ENCODE measurements at places on chromosomes 2 and 18.

DNA sequence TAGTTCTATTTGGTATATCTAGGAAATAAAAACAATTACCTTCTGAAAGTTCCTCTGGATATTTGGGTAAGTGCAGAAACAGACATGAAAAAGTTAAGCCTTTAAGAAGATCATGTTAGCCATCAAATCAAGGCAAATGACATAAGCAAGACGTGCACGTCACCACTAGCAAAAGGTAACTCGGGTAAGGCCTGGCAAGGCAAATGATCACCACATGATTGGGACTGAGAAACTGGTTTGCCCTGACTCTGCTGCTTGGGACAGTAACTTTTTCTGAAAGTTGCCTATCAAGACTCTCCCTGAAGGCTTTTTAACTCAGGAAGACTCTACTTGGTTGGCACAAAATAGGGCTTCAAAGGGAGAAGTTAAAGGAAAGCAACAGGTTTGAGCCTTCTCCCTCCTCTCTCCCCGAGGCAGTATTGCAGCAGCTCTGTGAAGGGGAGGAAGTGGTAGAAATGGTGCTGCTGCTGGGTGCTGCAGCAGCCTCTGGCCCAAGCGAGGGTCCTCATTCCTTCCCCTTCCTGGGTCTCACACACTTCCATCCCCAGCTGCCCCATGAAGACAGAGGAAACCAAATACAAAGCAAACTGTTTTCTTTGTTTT is 17.1 kb upstream of the TMEM237 start:
- no peak for DNase-seq

DNA sequence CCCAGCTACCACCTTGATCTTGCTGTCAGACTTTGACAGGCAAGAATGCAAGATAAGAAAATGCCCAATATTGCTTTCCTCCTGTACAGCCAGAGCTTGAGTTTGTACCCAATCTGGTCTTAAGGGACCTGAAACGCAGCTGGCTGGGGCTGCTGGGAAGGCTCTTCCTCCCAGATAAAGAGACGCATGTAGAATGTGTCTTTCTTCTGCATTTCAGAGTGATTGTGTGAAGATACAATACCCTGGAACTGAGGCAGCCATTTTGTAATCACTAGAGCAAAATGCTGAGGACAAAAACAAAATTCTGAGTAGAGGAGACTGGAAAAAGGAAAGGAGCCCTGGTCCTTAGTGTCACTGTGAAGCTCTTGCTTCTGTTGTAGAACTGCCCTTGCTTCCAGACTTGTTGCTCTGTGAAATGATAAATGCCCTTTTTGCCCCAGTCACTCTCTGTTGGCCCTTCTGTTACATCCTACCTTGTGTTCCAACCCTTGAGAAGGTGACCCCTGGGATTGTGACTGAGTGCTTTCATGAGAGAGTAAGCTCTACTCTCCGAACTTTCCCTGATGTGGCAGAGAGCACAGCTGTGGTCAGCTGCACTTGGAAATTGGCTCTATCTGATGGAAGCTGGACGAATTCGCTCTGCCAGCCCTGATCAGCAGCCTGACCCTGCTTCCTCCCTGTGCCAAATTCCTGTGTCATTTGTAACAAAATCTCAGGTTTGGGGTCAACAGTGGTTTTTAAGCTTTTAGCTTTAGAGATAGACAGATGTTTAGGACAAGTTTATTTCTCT is 137.4 kb upstream of the RBMS1 start:
- no peak for DNase-seq

DNA sequence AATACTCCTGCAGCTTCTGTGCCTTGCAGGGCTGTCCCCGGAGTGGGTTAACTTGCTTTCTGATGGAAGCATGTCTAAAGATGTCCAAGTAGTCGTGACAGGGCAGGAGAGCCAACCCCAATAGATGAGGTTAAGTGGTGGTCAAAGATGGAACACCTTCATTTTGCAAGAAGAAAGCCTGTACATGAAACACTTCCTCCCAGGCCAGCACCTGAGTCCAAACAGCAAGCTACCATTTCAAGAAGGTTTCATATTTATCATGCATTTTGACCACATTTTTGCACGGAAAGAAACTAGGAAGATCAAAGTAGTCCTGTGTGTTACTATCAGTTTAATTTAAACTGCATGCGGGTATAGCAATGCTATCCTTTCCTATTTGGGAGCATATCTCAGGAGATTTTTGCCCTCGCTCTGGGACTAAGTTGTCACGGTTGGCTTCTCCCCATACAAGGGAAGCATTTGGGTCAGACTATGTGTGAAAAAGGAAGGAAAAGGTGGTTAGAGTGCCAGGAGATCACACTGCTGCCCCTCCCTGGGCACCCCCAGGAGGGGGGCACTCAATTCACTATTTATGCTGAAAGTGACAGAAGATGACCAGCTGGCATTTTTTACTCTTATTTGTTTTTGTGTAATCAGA is 187.6 kb downstream of the ZNF521 start:
- DNase-seq: no peak

GRCh38 chr18:7230626-7231349 is at the start of gene LRRC30:
LRRC30 (plus strand) TSS chr18:7231089; CDS start chr18:7231139, 50 bp downstream.
- DNase-seq: no peak

GRCh38 chr18:61589053-61589723 is 256.0 kb downstream of the CDH20 start:
- DNase-seq: no peak

DNA sequence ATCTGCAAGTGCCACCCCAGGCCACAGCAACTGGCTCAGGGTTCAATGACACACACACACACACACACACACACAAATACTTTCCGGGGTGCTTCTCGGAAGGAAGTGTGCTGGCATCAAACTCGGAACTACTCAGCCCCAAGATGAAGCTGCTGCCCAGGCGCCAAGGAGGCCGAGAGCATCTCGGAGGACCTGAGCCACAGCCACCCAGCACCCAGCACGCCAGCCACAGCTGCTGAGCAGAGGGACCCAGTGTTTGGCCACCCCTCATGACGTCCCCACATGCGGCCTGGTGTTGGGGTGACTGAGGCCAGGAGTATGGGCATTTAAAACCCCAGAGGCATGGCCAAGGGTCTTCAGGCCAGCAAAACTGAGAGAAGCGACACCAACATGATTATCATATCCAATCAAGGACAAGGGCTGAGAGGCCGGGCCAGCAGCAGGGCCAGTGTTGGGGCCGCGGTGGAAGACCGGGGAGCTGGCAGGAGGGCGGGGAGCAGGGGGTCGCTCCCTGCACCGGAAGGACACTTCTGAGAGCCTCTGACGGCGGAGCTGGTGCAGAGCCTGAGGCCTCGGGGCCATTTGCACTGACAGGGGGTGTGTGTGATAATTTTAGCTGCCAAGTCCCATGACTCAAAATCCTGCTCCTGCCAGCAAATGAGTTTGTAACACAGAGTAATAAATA is 61.8 kb downstream of the BIN1 start:
- no peak for DNase-seq

DNA sequence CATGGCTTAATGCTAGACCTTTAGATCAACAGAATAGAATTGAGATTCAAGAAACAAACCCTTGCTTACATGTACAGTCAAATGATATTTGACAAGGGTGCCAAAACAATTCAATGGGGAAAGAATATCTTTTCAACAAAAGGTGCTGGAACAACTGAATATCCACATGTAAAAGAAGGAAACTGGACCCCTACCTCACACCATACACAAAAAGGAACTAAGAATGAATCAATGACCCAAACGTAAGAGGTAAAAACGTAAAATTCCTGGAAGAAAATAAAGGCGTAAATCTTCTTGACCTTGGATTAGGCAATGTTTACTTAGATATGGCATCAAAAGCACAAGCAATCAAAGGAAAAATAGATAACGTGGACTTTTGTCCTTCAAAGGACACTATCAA is 43.1 kb downstream of the BAZ2B start:
- DNase-seq: no peak

DNA sequence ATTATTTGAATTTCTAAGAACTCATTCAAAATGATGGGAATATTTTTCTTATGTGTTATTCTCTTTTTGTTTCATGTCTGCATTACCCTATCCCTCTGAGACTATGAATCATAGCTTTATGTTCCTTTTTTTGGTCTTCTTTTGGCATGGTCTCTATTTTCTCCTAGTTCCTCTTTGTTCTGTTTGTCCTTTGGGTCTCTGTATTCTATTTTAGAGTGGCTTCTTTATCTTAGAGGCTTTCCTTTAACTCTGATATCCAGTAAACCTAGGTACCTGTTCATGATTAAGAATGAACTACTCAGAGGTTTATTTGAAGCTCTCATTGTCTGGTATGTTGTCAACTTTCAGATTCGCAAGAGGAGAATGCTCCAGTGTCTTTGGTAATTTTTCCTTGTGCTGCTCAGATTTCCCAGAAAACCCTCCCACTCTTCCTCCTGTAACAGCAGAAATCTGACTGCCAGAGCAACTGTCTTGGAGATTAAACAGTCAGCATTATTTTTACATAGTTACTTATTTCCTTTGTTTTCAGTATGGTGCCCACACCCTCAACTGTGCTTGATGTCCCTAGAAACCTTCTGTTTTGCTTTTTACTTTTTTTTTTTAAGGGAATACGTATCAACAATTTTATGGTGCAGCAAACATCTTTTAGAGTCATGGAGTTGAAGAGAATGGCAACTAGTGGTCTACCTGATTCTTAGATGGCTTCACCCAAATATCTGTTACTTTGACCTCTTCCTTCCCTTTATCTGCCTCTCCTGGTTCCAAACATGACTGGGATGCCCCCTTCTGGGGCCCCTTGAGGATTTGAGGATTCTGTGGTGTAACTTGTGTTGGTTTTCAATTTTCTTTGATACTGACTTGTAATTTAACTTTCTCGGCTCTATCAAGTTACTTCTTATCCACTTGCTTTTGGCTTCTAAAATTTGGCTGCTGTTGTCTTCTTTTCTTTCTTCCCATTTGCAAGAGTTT is 92.0 kb downstream of the DPP10 start:
- no peak for DNase-seq

GRCh38 chr2:9738062-9738461 is 105.2 kb upstream of the TAF1B start:
- DNase-seq: no peak

- DNase-seq: peak; percentile 24
These were observed 19.6 kb upstream of the SERPINB11 start for GRCh38 chr18:63683152-63683551.

DNA sequence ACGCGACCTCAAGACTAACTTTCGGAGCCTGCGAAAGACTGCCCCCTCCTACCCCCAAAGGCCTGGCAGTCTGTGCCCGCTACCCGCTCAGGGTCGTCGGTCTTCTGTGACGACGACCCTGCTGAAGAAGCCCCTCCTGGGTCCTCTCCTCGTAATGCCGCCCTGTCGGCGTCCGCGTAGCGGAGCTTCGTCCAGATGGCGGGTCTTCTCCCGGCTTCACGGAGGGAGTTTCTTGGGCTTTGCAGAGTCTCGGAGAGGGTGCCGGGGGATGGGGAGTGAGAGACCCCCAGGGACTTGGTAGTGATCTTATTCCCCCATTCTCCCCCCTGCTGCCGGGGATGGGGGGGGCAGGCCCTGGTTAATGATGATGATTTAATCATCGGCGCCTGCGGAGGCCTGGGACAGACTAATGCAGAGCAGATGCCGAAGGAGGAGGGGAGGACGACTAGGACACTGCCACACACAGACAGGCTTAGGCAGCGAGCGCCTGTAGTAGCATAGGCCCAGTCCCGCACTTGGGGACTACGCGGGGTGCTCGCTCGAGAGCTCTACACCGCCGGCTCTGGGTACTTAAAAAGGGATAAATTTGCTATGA is 528 bp upstream of the PCGF1 start:
- DNase-seq: peak; percentile 49

DNA sequence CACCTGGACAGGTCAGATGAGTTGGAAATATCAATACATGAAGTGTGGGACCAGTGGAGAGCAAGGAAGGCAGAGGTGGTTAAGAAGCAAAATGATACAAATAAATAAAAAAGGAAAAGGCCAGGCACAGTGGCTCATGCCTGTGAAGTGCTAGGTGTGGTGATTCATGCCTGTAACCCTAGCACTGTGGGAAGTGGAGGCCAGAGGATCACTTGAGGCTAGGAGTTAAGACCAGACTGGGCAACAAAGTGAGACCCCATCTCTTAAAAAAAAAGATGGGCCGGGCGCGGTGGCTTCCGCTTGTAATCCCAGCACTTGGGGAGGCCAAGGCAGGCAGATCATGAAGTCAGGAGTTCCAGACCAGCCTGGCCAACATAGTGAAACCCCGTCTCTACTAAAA is 2.9 kb downstream of the STON1 start:
- DNase-seq: no peak

DNA sequence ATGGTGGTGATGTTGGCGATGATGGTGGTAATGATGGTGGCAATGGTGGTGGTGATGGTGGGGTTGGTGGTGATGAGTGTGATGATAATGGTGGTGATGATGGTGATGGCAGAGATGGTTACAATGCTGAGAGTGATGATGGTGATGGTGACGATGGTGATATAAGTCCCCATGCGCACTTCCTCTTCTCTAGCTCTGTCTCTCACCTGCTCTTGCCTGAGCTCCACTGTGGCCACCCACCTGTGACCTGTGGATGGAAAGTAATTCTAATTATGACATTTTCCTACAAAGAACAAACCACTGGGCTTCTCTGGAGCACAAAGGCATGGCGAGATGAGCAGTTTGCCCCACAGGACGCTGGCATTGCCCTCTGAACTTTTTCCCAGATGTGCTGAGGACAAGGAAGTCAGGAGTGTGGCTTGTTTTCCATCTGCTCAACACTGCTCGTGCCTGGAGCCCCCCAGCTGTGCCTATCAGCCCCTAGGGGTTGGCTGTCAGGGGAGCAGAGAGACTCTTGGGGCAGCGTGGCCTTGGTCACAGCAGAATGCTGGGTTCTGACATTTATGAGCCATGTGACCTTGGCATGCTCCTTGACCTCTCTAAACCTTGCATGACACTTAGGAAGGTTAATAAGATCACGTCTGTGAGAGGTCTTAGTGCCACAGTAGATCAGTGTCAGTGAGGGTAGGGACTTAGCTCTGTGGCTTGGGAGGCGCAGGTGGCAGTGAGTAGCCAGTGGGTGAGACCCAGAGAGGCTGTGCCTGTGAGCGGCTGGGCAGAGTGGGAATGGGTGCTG is 68.4 kb downstream of the RRM2 start:
- DNase-seq: no peak

DNA sequence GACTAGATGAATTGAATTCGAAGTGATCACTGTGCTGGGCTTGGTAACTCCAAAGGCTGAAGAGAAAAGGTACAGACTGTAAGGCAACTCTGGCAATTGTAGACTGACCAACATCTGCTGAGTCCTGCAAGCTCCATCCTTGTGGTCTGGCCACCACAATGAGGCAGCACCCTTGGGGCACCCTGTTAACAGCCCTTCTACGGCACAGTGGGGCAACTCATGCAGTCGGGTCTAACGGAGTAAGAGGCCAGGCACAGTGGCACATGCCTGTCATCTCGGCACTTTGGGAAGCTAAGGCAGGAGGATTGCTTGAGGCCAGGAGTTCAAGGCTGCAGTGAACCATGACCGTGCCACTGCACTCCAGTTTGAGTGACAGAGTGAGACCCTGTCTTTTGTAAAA is 126.8 kb downstream of the ZAP70 start:
- DNase-seq: no peak

Data from HFF-Myc (cell line).